T-helper 17 cell (primary cell): ENCODE measurements at places on chromosomes 3 and 15.

DNA sequence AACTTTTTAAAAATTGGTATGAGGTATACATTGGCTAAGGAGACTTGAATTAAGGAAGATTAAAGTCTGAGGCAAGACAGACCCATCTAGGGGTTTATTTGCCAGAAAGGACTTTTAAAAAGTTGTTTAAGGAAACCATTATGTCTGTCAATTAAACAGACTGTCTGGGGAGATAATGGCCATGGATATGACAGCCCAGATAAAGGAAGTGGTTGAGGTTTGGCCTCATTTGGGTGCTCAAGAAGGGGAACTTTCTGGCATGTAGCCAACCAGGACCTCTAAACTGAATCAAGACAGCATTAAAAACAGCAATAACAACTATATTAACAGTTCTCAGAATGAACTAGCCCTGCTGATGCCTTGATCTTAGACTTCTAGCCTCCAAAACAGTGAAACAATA, 9.9 kb upstream of the CD200R1L start:
- peak overlapping the region; percentile 17 for H3K27ac ChIP-seq
- peaks cover 18% of the 10 kb centered on the region for H3K4me1 ChIP-seq
- DNase-seq = no peak
- no peaks in the 10 kb centered on the region for H3K27me3 ChIP-seq
- H3K4me3 ChIP-seq = peak overlapping the region; percentile 25

DNA sequence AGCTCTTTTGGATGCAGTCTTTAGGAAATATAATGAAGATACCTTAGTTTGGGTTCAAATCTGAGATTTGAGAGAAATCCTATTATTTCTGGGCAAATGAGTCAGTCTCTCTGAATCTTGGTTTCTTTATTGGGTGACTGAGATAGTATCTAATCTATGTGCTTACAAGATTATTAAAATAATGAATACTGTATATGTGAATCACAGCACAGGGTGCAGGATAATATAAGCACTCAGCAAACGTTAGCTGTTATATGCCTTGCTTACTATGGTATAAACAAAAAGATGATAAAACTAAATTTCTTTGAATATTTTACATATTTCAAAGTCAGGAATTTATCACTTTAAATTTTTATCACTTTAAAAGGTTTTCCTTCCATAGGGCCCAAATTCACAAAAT, 29.6 kb downstream of the FGF7 start:
- H3K27me3 ChIP-seq = peaks cover 25% of the 10 kb centered on the region
- H3K36me3 ChIP-seq = peaks cover 7% of the 10 kb centered on the region
- H3K4me3 ChIP-seq = no peak overlapping the region
- peaks cover 2% of the 10 kb centered on the region for H3K4me1 ChIP-seq

DNA sequence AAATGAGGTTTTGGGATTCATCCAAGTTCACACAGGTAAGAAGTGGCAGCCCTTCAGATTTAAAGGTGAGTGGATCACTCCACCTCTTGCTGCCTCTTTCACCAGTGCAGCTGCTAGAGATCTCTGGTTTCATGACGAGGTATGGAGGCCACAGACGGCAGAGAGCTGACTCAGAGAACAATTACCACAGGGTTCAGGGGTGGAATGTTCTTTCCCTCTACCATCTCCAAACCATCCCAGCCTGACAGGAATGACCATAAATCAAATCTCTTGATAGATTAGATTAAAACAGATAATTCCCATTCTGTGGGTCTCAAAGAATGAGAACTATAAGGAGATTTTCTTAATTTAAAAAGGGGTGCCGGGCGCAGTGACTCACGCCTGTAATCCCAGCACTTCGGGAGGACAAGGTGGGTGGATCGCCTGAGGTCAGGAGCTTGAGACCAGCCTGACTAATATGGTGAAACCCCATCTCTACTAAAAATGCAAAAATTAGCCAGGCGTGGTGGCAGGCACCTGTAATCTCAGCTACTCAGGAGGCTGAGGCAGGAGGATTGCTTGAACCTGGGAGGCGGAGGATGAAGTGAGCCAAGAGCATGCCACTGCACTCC, 174.2 kb upstream of the ATP11B start:
- H3K4me1 ChIP-seq = peaks cover 3% of the 10 kb centered on the region
- no peak for DNase-seq
- H3K27me3 ChIP-seq = peaks cover 33% of the 10 kb centered on the region
- no peak overlapping the region for H3K27ac ChIP-seq
- no peak overlapping the region for H3K4me3 ChIP-seq

DNA sequence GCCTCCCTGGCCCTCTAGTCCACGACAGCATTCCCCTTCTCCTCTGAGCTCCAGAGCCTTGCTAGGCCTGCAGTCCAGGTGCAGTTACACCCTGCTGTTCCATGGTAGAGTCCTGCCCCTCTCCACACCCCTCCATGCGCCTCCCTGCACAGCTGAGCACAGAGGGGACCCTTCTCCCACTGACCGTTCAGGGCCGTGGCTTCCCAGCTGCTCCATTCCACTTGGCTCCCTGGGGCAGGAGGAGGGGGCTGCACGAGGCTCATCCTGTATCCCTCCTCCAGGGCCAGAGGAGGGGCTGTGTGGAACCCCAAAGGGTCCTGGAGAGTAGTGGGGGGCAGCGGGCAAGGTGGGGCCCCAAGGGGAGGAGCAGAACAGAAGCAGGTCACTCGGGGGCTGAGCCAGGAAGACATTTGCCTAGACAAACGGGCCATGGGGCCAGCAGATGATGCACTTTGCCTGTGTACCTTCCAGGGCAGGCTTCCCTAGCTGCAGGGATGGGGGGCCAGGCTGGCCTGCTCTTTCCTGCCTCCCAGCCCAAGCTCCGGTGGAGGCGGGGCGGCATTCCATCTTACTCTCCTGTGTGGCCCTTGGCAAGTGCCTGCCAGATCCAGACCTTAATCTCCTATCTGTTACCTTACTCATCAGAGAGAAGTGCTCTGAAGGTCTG, 20.7 kb upstream of the GOLGA6C start:
- DNase-seq = no peak
- no peak overlapping the region for H3K27ac ChIP-seq
- no peaks in the 10 kb centered on the region for H3K4me1 ChIP-seq
- peaks cover 37% of the 10 kb centered on the region for H3K27me3 ChIP-seq
- peaks cover 5% of the 10 kb centered on the region for H3K36me3 ChIP-seq
- H3K4me3 ChIP-seq = no peak overlapping the region

- no peak for DNase-seq
- H3K27ac ChIP-seq = no peak overlapping the region
- peaks cover 39% of the 10 kb centered on the region for H3K27me3 ChIP-seq
Observed at GRCh38 chr15:87942316-87942715, 314.2 kb downstream of the NTRK3 start.

DNA sequence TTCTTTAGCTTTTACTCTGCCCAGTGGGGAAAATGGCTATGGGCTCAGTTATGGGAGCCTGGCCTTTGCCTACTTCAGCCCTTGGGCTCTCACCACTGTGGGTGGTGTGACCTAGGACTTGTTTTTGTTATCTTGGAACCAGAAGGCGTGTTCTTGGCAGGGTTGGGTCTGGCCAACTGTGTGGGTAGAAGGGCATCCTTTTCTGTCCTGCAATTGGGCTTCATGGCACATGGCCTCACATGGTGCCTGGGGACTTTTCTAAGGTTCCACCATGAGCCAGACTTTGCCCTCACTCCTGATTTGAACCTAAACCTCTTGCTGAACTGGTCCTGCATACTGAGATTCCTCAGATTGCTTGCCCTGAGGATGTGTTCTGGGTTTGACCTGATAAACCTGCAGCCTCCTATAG, 1.7 kb downstream of the GLYCTK start:
- no peak for DNase-seq
- H3K4me3 ChIP-seq = no peak overlapping the region
- peak overlapping the region; percentile 51 for H3K27ac ChIP-seq
- H3K4me1 ChIP-seq = peaks cover 24% of the 10 kb centered on the region
- H3K27me3 ChIP-seq = no peaks in the 10 kb centered on the region

- no peaks in the 10 kb centered on the region for H3K27me3 ChIP-seq
- no peak for DNase-seq
- H3K36me3 ChIP-seq = peaks cover 9% of the 10 kb centered on the region
- H3K4me1 ChIP-seq = peaks cover 2% of the 10 kb centered on the region
- H3K27ac ChIP-seq = no peak overlapping the region
Observed at GRCh38 chr3:71641674-71642073, 58.1 kb upstream of the FOXP1 start.

DNA sequence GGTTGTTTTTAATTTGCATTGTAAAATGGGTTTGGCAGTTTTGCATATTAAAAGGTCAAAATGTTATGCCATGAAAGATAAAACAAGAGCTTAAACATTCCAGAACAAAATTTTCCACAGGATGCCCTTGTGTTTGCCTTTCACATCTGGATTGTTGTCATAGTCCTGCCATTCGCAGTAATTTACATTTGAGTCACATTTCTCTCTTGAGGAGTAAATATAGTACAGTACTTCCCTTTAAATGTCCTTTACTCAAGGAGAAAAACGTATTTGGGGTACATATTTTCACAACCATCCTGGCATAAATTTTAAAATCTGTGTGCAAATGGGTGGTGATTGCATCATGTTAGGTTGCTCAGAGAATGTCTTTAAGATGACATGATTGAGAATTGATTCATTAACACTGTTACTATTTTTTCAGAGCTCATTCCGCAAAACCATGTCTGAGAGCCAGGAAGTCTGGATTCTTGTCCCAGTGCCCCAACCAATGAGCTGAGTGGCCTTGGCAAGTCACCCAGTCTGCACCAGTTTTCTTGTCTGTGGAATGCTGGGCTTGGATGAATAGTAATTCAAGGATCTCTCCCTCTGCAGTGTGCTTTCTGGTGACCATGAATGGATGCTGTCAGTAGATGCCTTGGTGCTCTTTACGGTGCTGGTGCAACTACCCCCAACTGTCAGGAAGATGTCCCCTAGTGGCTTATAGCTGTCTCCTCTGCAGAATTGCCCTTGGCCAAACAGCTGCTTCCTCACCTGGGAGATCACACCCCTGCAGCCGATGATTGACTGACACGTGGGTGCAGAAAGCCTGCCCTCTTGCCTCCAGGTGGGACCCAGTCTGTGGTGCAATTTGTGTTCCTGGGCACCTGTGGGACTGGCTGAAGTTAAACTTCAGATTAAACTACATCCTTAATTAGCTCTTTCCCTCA, 43.0 kb downstream of the ABHD5 start:
- no peak for DNase-seq
- no peaks in the 10 kb centered on the region for H3K4me1 ChIP-seq
- H3K4me3 ChIP-seq = no peak overlapping the region
- H3K27ac ChIP-seq = no peak overlapping the region

- no peak overlapping the region for H3K27ac ChIP-seq
- DNase-seq = no peak
Observed at GRCh38 chr3:51304230-51304629, 80.9 kb upstream of the MANF start.

DNA sequence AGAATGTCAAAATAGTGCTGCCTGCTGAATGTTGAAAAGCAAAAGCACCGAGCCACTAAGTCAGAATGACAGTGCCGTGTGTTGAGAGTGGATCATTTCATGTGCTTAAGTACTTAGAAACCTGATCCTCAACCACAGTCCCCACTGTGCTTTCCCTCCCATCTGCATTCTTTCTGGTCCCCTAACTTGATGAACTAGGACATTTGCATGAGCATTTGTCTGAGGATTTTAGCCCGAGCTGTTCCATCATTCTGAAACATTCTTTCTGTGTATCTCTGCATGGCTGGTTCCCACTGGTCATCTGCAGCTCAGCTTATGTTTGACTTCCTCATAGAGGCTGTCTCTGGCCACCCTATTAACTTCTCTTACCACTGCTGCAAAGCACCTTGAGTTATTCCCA, 42.0 kb downstream of the SST start:
- no peaks in the 10 kb centered on the region for H3K4me1 ChIP-seq
- DNase-seq = no peak
- peaks cover 25% of the 10 kb centered on the region for H3K27me3 ChIP-seq
- no peak overlapping the region for H3K4me3 ChIP-seq
- H3K27ac ChIP-seq = no peak overlapping the region

DNA sequence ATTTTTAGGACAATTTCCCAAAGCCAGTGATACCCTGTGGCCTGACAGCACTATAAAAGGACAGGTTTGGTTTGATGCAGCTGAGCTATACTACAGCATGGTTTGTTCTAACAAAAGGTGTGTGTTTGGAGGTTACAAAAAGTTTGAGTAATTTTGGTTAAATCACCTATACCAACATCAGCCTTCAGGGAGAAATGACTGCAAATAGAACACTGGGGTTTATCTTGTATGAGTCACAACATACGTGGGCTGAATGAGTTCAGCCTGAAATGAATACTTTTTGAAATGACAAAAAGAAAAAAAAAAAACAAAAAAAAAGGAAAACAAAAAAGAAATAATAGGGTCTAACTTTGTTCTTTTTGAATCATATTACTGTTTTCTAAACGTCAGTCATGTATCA, 345.7 kb downstream of the CNTN3 start:
- H3K27ac ChIP-seq = no peak overlapping the region
- H3K27me3 ChIP-seq = no peaks in the 10 kb centered on the region
- DNase-seq = no peak
- H3K4me3 ChIP-seq = no peak overlapping the region

DNA sequence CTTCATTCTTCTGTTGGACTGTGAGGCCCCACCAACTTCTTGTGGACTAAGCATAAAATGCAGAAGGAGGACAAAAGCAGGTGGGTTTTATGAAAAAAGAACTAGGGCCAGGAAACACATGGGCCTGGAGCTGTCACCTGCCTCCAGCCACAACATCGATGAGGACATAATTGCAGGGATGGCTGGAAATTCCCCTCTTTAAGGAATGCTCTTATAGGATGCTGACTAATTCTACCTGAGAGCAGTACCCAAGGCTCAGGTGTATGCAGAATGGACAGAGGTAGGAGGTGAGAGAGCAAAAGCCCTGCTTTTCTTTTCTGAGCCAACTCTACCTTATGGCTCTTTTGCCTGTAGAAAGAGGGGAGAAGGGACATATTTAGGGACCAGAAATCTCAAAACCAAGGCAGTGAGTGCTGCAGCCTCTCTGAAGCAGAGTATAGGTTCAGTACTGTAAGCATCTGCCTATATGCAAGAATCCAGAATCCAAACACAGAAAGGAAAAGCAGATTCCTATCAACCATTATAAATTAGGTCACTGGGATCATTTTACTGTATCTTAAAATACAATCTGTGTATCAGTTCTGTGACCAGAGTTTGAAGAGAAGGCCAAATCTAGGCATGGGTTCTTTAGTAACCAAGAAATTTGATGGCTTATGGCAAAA, 205.3 kb upstream of the WNT5A start:
- H3K4me1 ChIP-seq = no peaks in the 10 kb centered on the region
- H3K27ac ChIP-seq = no peak overlapping the region
- H3K27me3 ChIP-seq = peaks cover 5% of the 10 kb centered on the region

DNA sequence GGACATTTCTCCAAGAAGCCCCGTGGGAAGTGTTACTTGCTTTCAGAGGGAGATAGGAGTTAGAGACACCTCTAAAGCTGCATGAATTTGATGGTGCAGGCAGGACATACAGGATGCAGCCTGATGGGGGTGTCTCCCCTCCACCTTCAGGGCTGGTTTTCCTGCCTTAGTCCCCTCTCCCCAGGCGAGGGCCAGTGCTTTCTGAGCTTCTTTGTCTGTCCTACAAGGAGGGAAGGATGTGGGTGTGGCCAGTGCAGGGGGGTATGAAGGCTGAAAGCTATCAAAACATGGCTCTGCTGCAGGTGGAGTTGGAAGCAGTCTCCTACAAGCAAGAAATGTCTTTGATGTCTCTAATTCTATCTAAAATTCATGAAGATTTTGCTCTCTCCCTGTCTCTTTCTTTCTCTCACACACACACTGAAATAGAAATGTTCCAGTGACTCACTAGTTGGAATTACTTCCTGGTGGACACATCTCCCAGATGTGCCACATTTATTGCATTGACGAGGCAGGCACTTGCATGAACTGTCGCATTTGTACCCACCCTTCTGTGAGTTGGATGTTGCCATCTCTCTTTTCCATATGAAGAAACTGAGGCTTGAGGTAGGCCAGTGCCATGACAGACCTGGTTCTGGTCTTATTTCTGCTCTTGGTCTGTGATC, 13.9 kb upstream of the PODXL2 start:
- peaks cover 8% of the 10 kb centered on the region for H3K4me1 ChIP-seq
- no peak for DNase-seq
- no peaks in the 10 kb centered on the region for H3K27me3 ChIP-seq
- H3K4me3 ChIP-seq = no peak overlapping the region
- H3K27ac ChIP-seq = peak overlapping the region; percentile 29
- H3K36me3 ChIP-seq = peaks cover 19% of the 10 kb centered on the region
